Activated gamma-delta T cell treated with anti-CD3 and anti-CD28 coated beads, Interleukin-2, amount 50 U/mL, for 16 hours (primary cell): ENCODE measurements at places on chromosomes 2 and 18.

- DNase-seq, result no peak
Measured at GRCh38 chr2:20015482-20016083, 3.1 kb upstream of the MATN3 start.

DNA sequence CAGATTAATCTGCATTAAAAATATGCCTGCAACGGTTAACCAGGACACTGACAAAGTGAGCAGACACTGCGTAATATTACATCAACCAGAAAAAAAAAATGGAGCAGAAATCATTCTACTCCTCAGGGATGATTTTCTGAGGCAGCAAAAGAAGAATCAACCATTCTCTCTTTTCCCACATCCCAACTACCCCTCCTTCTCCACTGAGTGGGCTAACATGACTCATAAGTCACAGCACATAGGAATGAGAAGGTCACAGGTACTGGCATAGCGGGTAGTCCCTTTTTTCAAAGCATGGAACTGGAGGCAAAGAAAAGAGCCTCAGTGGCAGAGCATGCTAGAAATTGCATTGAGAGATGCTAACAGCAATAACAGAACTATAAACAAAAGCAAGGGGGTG, 54.3 kb upstream of the TSPYL6 start:
- no peak for DNase-seq

GRCh38 chr2:228871012-228871411, 400.1 kb downstream of the PID1 start:
- DNase-seq, result no peak

DNA sequence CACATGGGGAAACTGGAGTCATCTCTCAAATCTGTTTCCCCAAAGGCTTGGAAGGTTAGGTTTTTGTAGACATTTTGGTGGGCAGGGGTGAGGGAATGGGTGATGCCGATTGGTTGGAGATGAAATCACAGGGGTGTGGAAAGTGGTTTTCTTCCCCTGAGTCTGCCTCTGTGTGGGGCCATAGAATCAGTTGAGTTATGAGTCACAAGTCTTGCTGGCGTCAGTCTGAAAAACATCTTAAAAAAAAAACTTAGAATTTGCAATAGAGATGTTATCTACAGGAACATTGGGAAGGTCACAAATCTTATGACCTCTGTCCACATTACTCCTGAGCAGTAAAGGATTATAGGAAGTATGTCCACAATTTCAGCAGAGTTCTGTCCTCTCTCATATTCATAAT, 314.6 kb downstream of the CNTNAP5 start:
- no peak for DNase-seq
